ENCODE measurements at places on chromosomes 2 and 18.

DNA sequence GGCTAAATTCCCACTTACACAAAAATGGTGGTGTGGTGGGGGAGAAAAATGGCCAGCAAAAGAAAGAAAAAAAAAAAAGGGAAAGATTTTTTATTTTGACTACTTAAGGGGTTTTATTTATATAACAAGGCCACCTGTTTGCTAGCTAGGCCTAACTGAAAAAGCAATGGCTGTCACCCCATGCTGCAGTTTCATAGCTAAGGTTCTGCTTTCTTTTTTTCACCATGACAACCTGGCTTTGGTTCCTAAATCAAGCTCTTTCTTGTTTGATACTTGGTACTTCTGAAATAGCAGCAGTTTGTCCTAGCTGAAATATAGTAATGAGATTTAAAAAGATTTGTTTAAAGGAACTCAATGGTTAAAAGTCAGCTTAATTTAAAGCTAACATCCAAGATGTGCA, 433.2 kb upstream of the MEX3C start:
- no peak for DNase-seq

DNA sequence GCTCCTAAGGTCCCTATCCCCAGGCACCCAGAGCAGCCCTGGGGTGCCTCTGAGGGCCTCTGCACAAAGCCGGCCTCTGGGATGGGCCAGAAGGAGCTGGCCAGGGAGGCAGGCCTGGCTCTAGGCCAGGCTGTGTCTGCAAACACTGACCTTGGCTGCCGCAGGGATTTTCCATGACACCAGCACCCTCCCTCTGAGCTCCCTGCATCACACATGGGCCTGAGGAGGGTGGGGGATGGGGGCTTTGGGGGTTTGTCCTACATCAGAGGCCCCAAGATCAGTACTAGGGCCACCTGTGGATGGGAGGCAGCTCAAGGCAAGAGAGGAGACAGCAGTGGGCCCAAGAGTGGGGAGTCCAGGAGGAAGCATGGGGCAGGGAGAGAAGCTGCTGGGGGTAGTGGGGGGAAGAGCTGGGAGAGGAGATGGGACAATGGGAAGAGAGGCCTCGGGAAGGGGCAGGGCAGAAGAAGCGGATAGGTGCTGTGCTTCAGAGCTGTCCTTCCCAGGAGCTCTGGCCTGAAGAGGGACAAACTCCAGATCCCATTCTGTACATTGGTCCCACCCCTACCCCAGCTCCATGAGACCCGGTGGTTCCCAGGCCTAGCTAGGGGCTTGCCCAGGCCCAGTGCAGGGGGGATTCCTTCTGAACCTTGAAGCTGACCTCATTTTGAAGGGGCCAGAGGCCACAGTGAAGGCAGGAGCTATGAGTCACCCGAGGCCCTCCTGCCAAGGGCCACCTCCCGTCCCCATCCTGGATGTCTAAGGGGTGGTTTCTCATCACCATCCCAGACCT, 28.0 kb downstream of the KCNK3 start:
- no peak for DNase-seq

GRCh38 chr18:72201032-72201431, 343.1 kb downstream of the CBLN2 start:
- DNase-seq: no peak

- DNase-seq: no peak
Observed at GRCh38 chr2:33496150-33496549, 19.7 kb downstream of the RASGRP3 start.
